ENCODE measurements at places on chromosomes 6 and 20.

- DNase-seq, result no peak
These were observed 118.9 kb upstream of the NXT1 start for GRCh38 chr20:23231561-23232218.

- DNase-seq, result no peak
These were observed 23.3 kb downstream of the NAPB start for GRCh38 chr20:23397961-23398360.

- no peak for DNase-seq
These were observed 125.8 kb upstream of the CST7 start for GRCh38 chr20:24823176-24823784.

- DNase-seq, result no peak
These were observed 62.6 kb downstream of the NRSN1 start for GRCh38 chr6:24188578-24189080.

GRCh38 chr6:129251669-129252376, 368.9 kb downstream of the LAMA2 start:
- DNase-seq, result peak; percentile 15

GRCh38 chr6:141464490-141464889, 668.2 kb upstream of the GJE1 start:
- no peak for DNase-seq

- no peak for DNase-seq
These were observed 158.0 kb upstream of the BMP5 start for GRCh38 chr6:56033401-56033800.

- no peak for DNase-seq
These were observed 245.5 kb downstream of the PACRG start for GRCh38 chr6:162973151-162973872.

GRCh38 chr20:56928007-56928406, 298.9 kb downstream of the TFAP2C start:
- DNase-seq, result no peak

DNA sequence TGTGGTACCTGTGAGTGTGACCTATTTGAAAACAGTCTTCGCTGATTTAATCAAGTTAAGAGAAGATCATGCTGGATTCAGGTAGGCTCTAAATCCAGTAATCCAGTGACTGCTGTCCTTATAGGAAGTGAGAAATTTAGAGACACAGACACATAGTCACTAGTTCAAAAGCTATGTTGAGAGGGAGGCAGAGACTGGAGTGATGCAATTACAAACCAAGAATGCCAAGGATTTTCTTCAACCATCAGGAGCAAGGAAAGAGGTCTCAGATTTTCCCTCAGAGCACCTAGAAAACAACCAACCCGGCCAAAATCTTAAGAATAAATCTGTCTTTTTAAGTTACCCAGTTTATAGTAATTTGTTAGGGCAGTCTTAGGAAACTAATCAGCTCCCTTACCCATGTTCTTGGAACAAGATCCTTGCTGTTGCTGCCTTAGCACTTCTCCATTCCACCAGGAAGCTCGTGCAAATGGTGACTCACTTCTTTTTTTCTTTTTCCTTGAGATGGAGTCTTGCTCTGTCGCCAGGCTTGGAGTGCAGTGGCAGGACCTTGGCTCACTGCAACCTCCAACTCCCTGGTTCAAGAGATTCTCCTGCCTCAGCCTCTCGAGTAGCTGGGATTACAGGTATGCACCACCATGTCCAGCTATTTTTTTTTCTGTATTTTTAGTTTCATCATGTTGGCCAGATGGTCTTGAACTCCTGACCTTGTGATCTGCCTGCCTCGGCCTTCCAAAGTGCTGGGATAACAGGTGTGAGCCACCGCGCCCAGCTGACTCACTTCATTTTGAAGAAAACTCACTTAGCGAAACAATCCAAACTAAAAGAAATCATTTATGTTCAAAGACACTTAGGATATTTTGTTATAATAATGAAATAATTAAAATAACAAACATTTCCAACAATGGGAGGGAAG, 34.4 kb upstream of the ZNF184 start:
- DNase-seq, result no peak

GRCh38 chr6:69487688-69488087, 309.1 kb downstream of the LMBRD1 start:
- no peak for DNase-seq

- no peak for DNase-seq
These were observed 13.6 kb downstream of the PERP start for GRCh38 chr6:138093632-138094031.

GRCh38 chr6:14863902-14864850, 381.7 kb upstream of the JARID2 start:
- DNase-seq, result no peak

- no peak for DNase-seq
These were observed 30.9 kb upstream of the ENPP5 start for GRCh38 chr6:46201702-46202101.

GRCh38 chr20:45187693-45188092, 13.0 kb downstream of the PI3 start:
- no peak for DNase-seq

- DNase-seq, result peak; percentile 72
These were observed at the start of gene RBM38 for GRCh38 chr20:57390604-57391438. Gene RBM38, plus strand, starts transcription at chr20:57391396. Its CDS starts 186 bp downstream, at chr20:57391582.

DNA sequence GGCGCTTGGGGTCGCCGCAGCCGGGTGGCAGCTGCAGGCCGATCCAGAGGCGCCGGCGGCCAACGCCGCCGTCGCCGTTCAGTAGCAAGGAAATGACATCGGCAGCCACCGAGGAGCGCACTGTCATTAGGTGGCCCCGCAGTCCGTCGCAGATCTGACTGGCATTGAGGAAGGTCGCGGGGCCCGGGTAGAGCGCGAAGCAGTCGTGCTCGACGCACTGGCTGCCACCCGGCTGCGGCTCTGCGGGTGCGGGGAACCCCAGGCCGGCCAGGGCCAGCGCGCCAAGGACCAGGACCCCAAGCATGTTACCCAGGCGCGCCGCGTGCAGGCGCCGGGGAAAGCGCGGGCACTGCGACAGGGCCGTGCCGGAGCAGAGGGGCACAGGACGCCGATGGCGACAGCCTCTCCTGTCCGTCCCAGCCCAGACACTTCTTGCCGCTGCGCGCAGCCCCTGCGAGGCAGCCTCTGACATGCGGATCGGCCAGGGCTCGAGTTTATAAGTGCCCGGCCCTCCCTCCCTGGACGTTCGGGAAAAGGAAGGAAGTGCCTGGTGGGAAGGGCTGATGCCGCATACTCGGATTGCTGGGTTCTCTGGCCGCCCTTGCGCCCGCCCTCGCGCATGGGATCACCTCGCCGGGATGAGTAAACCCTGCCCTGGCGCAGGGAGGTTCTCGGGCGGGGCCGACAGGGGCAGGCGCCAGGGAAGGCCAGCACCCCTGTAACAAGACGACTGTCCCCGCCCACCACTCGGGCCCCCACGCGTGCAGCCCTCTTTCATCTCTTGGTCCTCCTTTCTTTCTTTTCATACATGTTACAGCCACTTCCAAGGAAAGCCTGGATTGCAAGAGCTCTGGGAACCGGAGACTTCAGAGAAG, at the start of gene THBD:
Gene THBD, minus strand, starts transcription at position 472 of the 875 bp plus-strand sequence. Its CDS starts 168 bp downstream, at position 304.
- DNase-seq, result no peak

- DNase-seq, result no peak
These were observed 20.9 kb upstream of the SMOC2 start for GRCh38 chr6:168420084-168420483.

DNA sequence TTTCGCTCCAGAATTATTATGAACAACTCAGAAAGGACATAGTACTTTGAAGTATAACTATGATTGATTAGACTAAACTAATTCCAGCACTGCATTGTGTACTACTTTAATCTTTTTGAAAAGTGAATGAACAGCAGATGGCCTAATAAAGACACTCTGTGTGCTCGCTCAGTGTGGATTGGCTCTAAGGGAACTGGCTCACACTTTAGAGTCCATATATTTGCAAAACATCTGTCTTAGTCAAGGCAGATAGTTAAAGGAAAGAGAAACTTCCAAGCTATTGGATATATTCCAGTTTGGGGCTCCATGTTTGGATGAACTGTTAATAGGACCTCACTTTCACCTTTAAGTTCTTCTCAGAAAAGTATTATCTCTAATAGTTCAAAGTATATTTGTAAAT, 218.9 kb downstream of the EYA4 start:
- DNase-seq, result no peak

- no peak for DNase-seq
These were observed 4.9 kb upstream of the ANKRD60 start for GRCh38 chr20:58233393-58233792.

- no peak for DNase-seq
These were observed 10.5 kb upstream of the ANGPT4 start for GRCh38 chr20:926670-927069.

Measured in activated T-cell treated with anti-CD3 and anti-CD28 coated beads for 1 hour (primary cell).